Right forelimb (tissue), 1 donor: ENCODE measurements at places on chromosomes 16 and 17.

DNA sequence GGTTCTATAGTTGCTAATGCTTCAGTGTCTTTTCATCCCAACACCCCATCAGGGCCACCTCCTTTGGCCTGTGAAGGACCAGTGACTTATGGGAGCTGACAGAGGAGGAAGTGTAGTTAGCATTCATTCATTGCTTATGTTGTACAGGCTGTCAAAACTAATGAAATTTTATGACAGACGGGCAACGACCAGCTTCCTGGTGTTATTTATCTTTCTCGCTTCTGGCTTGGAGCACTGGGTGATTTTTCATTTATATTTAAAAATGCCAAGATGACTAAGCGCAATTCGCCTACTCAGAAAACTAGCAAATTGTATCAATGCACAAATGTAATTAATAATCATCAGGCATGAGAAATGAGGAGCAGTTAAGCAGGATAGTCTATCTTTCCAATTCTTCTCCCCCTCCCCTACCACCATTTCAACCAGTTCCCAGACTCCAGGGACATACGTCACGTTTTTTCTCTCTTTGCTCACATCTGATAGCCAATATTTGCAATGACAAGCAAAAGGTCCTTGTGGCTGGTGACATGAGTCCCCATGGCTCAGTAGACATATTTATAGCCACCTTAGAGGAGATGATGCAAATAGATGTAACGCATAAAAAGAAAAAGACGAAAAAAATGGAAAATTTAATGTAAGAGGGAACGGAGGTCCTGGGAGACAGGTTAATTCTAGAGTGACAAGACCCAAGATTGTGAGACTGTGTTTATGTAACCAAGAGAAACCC is 11.2 kb downstream of the CDRT15 start:
- no peak for DNase-seq

DNA sequence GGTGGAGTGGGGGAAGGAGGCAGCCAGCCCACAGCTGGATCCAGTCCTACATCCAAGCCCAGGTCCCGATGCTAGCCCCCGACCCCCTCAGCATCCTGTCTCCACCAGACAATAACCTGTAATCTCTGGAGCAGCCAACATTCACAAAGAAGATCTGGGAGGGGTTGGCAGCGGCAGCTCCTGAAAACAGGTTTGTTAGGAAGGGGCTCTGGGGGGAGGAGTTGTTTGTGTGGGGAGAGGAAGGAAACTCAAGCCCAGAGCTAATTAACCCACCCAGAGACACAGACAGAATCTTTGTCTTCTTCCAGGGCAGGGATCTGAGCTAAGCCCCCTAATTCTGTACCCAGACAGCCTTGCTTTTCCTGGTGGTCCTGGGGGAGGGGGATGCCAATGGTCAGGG is 4.6 kb upstream of the C17orf113 start:
- no peak for DNase-seq

DNA sequence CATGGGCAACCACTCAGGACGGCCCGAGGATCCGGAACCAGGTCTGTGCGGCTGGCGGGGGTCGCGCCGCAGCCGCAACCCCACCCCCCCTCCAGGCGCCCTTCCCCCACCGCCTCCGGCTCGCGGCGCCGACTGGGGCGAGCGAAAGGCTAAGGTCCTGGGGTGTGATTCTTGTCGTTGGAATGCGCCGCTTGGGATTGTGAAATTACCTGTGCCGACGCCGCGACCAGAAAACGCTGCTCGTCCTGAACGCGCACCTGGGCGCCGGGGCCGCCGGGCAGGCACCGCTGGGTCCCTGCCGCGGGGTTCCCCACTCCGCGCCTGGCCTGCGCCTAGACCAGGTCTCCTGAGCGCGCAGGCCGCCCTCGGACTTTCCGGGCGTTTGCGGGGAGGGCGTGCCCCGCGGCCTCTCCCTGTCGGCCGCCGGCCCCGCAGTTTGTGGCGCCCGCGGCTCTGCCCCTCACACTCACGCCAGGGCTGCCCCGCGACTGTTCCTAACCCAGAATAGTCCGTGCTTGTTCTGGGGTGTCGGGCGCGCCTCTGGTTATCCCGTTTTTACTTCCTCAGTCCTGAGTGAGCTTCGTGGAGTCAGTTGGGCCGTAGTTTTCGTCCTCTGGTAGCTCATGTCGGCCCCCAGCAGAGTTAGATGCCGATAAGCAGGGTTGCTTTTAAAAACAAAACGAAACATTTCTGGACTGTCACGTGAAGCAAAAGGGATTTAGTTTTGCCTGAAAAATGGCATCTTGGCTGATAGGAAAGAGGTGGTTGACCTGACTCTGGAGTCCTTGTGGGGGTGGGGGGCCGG is 147.2 kb downstream of the SPECC1 start:
- DNase-seq: peak; percentile 54

DNA sequence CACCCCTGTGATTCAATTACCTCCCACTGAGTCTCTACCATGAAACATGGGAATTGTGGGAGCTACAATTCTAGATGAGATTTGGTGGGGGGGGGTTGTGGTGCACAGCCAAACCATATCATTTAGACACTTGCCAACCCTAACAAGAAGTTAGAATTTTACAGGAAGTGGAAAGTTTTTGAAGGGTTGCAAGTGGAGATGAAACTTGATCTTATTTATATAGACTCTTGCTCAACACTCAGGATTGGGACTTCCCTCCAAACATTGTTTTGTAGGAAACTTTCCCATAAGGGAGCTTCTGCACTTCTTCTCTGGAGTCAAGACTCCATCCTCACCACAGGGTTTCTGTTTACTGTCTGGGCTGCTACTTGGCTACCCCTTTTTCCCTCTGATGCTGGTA is 266.7 kb upstream of the CDH11 start:
- no peak for DNase-seq

DNA sequence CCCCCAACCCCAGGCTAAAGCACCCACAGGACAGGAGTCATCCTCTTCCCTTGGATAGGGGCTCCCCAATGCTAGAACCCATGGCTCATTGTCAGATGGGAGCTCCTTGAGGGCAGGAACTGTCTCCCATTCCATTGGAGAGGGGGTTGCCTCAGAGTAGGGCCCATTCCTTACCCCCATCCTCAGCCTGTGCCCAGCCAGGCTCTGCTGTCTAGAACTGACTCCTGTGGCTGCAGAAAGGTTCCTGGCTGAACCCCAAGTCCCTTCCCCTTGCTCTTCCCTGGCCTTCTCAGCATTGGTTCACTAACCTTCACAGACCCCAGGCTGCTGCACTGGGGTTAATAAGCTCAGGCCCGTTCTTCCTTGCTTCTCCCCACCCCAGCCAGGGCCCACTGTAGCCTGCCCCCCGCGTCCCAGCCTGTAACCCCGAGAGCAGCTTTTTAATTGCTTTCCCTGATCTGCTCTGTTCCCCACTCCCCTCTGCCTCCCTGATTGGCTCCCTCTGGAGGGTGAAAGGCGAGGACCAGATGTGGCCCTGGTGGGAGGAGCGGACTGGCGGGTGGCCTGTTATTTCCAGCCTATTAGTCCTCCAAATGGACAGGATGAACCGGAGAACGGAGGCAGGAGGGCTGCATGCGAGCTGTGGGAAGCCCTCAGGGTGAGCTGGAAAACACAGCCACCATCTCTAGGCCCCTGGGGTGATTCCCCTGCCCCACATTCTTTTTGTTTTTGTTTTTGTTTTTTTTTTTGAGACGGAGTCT is 6.0 kb upstream of the GFAP start:
- peak; percentile 47 for DNase-seq

GRCh38 chr17:31695456-31696090 is 163.5 kb downstream of the COPRS start:
- DNase-seq: no peak

DNA sequence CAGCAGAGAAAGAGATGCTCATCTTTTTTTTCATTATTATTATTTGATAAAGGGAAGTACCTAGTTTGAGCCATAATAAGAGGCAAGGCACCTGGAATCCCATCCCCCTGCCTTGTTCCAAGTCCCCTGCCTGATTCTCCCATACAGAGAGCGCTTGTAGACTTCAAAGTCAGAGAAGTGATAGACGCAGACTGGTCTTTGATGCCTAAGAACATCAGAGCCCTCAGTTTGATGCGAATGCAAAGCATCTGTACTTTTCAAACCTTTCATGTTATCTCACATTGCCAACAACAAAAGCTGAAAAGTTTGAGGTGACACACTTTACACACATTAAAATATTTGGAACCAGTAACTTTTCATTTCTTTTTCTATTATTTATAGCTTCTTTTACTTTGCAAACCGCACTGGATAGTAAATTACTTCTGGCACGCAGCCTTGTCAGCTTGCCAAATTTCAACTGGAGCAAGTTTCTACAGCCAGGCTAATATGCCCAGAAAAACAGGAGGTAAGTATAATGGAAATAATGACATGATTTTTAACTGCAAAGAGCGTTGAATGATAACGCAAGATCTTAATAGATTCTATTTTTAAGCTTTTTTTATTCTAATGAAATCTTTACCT is 5.9 kb upstream of the UTP6 start:
- peak; percentile 62 for DNase-seq

DNA sequence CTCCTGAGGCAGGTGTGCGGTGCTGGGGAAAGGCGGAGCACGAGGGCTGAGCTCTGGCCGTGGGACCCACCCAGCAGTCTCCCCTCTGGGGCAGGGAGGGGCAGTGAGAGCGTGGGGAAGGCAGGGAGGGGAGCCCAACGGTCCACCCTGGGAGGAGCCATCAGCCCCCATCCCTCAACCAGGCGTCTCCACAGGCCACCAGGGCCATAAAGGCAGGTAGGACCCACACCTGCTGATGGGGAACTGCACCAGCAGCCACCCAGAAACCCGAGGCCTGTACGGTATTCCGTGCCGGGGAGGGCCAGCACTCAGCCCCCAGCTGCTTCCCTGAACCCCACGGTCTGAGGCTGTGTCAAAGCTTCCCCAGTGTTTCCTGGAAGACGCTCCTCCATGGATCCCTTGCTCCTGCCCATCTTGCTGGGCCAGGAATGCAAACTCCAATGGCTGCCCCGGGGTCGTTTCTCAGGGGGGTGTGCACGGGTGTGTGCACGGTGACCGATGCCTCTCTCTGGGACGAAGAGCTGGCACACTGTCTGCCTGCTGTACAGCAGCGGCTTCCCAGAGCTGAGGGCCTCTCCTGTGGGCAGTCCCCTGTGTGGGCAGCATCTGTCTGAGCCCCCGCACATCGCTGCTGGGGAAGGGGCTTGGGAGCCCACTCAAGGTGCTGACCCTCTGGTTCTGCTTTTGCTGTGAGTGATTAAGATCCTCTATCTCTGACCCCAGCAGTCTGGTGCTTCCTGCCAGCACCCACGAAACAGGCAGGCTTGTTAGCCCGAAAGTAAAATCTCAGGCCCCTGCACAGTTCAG is 17.2 kb upstream of the METRNL start:
- no peak for DNase-seq

DNA sequence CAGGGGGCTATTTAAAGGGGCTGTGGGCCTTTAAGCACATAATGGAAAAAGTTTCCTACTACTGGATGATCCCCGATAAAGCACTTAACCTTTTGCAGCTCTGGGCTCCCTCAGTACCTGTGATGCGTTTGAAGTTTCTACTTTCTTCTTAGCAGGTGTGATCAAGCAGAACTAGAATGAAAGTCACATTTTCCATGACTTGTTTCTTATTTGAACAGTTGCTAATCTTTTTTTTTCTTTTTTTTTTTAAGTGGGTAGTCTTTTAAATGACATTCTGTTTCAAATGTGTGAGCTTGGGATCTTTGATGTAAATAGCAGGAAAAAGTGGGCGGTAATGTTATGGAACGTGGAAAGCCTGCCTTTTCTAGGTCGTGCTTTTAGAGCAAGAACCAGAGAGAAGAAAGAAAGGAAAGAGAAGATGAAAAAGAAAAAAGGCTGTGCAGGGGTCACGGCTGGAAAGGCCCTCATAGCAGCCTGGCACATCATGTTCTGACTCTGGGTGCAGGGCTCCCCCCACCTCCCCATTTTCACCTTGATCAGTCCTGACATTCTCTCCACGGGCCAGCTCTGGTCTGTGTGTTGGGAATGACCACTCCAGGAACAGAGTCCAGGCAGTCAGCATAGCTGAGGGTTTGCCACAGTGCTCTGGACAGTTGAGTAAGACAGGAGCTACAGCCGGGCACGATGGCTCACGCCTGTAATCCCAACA is 150.6 kb downstream of the CLEC16A start:
- no peak for DNase-seq

DNA sequence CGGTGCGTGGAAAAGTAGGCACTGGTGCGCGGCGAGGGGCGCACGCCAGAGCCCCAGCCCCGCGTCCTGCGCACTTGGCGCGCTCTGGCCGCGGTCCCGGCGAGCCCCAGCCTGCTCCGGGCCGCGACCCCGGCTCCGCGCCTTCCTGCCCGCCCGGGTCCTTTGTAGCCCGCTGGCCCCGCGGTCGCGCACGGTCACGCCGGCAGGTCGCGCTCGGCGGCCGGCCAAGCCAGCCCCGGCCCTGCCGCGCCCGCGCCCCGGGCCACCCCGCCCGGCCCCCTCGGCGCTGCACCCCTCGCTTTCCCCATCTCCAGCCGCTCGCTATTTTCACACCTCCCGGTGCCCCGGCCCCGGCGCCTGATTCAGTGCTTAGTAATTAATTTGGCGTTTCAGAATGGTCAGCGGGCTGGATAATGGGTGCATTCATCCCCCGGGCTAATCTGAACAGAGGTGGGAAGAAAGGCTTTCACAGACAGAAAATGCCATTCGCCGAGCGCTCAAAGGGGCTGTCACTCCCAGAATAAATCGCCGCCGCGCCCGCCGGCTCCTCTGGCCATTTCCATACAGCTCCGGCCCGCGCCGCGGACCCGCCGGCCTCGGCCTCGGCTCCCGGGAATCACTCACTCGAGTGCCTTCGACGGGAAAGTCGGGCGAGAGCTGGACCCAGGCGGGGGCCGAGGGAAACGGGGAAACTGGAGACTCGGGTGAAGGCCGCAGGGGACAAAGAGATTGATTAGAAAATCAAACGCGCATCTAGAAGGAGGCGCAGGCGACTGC is 17.8 kb upstream of the NTN1 start:
- no peak for DNase-seq

DNA sequence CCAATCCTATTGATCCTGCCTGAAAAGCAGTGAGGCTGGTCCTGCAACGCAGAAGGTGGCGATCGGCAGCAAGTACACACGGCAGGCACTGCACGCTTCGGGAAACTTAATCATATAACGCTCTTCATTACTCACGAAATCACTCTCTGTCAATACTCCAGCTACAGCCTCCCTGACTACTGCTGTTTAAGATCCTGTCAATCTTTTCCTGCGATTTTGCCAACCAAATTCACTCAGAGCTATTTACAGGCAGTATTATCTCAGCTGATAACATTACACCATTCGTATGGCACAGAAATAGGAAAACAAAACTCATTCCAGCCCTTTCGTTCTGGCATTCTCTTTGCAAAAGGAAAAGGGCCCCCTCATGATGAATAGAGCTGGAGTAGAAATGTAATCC is 262.4 kb upstream of the CDH8 start:
- DNase-seq: no peak

- no peak for DNase-seq
Measured at GRCh38 chr16:54957403-54958166, 26.9 kb downstream of the IRX5 start.
